ENCODE measurements at places on chromosomes 5 and 9.

- DNase-seq = no peak
Measured at GRCh38 chr5:15492545-15492944, 7.4 kb upstream of the FBXL7 start.

DNA sequence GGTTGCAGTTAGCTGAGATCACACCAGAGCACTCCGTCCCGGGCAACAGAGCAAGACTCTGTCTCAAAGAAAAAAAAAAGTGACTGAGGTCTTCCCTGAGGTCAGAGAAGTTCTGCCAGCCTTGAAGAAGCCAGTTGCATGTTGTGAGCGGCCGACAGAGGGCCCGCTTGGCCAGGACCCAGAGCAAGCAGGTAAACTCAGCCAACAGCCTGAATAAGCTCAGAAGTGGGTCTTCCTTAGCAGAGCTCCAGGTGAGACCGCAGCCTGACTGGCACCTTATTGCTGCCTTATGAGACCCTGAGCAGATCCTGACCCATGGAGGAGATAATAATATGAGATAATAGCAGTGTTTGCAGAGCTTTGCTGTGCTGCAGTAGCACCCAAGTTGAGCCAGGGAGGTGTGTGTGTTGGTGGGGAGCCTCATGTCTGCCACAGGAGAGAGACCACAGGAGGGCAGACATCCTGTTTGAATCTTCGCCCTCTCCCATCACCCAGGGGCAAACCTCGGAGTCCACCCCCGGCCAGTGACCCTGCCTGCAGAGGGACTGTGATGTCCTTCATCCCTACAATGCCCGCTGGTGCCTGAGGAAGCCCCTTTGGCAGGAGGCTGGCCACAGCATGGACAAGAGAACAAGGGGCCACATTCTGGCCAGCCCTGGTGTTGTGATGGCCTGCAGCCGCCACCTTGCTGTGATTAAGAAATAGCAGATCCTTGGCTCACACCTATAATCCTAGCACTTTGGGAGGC is 10.8 kb upstream of the BARX1 start:
- no peak for DNase-seq

DNA sequence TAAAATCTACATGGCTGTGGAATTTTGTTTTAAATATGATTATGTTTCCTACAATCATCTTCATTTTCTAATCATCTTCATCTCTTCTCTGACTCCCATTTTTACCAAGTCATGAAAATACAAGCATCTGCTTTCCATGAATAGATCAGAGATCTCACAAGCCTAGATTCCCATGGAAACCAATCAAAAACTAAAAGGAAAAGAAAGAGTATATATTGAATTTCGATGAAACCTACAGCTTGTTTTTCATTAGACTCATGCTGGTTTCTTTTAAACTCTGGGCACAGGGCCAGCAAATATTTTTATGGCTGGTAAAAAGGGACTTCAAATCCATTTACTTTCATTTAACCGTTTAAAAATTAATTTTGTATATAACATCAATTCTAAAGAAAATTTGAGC is 51.2 kb downstream of the INVS start:
- DNase-seq = peak; percentile 26

- DNase-seq = no peak
Measured at GRCh38 chr5:179375236-179375685, 30.0 kb upstream of the ADAMTS2 start.

GRCh38 chr9:121921444-121921843 is 171.7 kb downstream of the TTLL11 start:
- DNase-seq = peak; percentile 33

- no peak for DNase-seq
Measured at GRCh38 chr5:146329697-146330096, 8.9 kb upstream of the POU4F3 start.

Data from fibroblast of villous mesenchyme (primary cell).